Astrocyte of the hippocampus (primary cell): ENCODE measurements at places on chromosomes 2 and 18.

DNA sequence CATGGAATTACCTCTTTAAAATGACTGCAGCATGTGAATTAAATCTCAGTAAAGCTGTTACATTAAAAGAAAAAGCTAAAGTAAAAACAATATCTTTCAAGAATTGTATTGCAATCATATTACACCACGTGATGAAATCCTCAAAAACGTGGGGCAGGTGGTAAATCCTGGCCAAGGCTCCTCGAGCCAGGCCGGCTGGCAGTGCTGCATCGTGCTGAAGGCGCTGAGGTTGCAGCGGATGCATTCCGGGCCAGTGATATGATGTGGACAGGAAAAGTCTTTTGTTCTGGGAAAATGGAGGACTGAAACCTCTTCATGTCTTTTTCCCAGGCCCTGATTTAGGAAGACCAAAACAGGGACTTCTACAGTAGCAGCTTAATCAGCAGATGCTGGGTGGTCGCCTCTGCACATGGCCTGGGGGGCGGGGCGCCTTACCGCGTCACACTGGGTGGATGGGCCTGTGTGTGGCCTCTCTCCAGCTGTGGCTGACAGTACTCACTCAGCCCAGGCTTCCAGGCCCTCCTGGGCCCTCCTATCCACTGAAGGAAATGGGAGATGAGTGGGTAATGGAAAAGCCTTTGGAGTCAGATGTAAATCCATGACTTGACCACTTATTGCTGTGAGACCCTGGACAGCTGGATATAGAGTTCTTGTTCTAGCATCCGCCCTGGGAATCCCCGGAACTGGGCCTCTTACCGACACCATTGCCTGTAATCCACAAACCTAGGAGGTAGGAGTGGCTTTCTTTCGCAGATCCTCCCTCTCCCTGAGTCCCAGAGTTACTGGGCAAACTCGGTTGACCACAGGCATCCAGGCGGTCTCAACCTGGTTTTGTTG is 45.1 kb downstream of the PROC start:
- DNase-seq, result peak; percentile 81

DNA sequence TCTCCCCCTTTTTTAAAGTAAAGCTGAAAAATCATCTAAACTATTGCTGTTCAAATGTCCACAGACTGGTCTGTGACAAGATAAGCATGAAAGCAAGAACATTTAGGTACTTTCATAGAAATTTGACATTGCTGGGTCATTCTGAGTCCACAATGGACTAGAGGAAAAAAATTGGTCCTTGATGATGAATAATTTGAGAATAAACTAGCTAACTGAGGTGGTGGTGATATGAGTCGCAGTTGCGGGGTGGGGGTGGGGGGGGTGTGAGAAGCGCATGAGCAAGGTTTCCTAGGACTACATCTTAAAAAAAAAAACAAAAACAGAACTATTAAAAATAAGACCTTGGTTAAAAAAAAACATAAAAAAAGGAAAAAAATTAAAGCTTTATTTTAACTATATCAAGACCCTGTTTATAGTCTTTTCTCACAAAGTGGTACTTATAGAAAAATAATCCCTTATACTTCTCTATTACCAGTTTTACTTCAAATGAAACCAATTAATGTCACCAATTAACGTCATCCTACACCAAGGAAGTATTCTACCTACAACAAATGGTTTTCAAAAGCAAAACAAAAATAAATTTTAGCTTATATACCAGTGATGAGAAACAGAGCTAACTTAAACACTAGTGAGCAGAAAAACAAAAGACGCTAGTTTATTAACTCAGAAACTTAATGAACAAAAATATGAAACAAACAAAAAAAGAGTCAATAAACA is 88.1 kb downstream of the ASXL2 start:
- DNase-seq, result no peak

DNA sequence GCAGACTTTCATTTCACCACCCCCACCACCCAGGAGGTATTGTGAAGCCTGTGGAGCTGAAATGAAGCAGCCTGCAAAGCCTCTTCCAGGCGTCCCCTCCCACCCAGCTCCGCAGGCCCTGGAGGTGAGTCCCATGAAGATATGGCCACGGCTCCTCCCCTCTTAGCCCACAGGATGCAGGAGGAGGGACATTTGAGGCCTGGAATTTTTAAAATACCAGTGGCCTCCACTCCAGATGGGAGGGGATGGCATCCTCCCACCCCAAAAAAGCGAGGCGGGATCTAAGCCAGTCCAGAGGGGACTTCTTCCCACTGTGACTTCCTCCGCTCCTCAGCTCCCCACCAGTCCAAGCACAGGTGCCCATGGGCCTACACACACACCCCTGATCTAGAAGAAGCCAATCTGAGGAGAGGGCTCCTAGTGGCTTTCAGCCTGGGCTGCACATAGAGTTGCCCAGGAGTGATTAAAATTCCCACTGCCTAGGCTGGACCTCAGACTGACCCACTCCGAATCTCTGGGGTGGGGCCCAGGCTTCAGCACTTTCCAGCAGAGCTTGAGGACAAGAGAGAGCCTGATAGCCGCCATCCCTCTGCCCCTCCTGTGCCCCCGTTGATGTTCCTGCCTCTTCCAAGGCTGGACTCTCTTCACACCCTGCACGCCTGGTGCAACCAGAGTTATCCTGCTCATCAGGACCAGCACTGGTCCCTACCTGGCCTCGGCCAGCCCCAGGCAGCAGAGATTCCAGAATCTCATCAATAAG is 206.9 kb downstream of the TNS1 start:
- DNase-seq, result peak; percentile 40

DNA sequence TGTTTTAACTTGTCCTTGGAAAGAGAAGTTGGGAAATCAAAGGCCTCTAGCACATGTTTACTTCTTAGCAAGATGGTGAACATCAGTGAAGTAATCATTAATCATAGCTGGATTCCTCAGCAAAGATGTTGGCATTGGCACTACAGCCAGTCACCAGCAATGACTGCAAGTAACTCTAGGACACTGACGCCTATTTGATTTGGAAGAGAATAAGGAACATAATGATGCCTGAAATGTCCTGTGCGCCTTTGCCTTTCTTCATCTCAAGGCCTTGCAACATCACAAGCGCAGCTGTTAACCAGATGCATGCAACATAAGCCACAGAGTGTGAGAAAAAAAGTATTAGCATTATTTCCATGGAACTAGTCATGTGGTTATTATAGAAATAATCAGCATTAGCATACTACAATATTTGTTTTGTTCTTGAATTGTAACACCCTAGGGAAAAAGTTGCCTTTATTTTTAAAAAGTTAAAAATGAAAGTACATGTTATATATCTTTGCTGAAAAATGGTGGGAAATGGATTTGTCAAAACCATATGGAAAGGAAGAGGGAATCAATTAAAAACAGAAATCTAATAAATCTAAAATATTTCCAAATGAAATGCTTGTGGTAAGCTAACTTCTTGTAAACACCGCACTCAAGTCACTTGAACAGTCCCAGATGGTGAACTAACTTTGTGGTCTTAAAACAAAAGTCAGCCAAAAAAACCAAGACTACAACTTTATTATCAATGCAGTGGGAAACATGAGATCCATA is 55.6 kb downstream of the THADA start:
- DNase-seq, result peak; percentile 60

DNA sequence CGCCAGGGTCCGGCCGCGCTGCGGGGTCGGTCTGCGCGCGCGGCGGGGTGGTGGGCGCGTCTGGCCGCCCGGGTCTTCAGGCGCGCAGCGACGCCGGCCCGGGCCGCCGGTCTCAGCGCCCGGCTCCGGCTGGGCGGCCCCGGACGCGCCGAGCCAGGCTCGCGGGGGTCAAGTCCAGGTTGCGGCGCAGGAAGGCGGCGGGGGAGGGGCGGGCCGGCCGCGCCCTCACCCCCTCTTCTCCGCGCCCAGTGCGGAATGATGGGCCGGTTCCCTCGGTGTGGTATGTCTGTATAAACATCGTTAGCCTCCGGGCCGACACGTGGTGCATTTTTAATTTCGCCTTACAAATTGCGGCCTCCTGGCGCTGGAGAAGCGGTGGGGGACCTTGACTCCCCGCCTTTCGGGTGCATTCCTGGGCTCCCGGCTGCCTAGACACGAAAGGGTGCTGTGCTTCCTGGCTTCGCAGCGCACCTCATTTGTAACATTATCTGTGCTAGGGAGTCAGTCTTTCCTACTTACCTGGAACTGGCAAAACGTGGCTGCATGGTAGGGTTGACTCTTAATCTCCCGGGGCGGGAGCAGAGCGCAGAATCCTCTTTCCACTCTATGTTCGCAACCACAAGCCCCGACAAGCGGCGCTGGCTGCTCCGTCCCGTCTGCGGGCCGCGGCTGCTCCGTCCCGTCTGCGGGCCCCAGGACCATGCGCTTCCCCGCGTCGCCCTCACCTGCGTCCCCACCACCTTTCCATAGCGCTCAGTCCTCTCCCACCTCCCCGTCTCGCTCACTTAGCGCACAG is 69.0 kb downstream of the CTAGE1 start:
- DNase-seq, result peak; percentile 95

- DNase-seq, result no peak
Observed at GRCh38 chr2:145685383-145686050, 1165.6 kb upstream of the ZEB2 start.

GRCh38 chr2:199838399-199838798 is 12.6 kb downstream of the FTCDNL1 start:
- no peak for DNase-seq
